ENCODE measurements at places on chromosomes 5 and 9.

GRCh38 chr9:86599561-86599960 lies 245.4 kb upstream of the TUT7 start:
- no peak for DNase-seq

- no peak for DNase-seq
Measured at GRCh38 chr5:127236254-127236653, 54.3 kb upstream of the MEGF10 start.

DNA sequence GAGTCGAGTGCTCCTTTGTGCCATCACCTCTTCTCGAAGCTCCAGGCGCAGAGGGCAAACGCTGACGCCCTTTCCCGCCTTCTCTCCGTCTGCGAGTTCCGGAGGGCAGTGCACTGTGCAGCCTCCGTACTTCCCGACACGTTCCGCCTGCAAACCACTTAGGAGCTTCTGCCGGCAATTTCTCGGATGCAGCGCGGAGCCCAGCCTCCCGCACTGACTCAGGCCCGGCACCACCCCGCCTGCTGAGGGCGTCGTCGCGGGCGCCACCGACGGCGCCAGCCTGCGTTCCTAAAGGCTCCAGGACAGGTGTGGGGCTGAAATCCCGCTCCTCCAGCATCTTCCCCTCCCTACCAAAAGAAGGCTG lies 9.3 kb upstream of the TRIM36 start:
- DNase-seq, result no peak

DNA sequence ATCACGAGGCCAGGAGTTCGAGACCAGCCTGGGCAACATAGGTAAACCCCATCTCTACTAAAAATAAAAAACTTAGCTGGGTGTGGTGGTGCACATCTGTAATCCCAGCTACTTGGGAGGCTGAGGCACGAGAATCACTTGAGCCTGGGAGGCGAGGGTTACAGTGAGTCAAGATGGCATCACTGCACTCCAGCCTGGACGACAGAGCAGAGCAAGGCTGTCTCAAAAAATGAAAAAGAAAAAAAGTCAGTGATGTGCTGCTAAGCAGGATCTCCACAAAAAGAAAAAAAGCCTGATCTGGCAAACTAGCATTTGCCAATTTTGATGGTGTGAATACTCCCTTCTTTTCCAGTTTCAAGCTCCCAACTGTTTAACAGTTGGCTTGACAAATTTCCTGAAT lies 21.9 kb downstream of the F2R start:
- DNase-seq, result no peak

DNA sequence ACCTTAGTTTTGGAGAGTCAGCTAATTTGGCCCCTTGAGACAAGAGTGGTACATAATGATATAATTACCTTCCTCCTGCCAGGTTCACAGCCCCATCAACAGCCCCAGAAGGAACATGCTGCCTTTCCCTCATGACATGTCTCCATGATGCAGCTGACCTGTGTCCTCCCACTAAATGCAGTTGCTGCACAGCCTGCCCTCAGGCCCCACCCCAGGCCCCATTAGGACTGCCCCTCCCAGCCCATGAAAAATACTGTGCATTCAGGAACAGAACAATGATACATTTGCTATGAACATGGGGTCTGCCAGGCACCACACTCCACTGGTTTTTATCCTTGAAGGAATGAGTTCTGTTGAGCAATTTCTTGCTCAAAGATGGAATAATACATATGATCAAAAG lies 176.4 kb downstream of the C5orf15 start:
- no peak for DNase-seq

GRCh38 chr9:134498814-134499166 lies 142.8 kb upstream of the COL5A1 start:
- no peak for DNase-seq

DNA sequence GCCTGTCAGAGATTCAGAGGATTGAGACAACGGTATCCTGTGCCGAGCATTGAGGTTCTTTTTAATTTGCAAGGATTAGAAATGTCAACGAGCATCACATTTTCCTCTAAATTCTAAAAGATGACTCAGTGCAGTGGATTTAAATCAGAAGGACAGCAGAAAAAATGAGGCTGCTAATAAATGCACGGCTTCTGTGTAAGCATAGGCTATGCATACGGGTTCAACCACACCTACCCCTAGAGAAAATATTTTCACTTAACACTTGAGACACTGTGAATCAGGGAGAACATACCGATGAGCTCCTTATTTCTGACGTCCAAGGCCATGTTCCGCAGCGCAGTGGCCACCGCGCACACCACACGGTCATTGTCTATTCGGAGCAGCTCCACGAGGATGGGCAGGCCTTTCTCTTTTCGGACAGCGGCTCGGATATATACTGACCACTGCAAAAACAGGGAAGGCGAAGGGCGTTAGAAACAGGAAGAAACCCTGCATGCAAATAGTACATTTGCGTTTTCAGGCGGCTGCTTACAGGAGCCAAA lies 321.4 kb upstream of the DAP start:
- DNase-seq, result no peak

DNA sequence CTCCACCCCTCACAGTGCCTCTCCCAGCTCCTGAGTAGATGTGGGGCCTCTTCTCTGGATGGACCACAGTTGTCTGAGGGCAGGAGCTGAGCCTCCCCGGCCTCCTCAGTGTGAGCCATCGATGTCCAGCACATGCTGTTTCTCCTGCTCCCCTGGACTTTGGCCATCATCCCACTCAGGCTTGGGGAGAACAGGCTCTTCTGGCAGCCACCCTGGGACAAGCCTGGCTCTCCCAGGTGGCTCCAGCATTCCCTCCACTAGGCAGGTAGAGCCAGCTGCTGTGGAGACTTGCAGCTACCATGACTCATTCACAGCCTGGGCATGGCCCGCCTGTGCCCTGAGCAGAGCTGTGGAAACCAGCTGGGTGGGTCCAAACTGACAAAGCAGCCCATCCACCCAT lies 77.0 kb downstream of the CSNK1A1 start:
- DNase-seq, result no peak

GRCh38 chr9:25716220-25716872 lies 38.1 kb upstream of the TUSC1 start:
- no peak for DNase-seq

- no peak for DNase-seq
Measured at GRCh38 chr9:35646153-35646532, 4.6 kb downstream of the SIT1 start.

- DNase-seq, result no peak
Measured at GRCh38 chr5:147972076-147972840, 65.9 kb upstream of the C5orf46 start.

DNA sequence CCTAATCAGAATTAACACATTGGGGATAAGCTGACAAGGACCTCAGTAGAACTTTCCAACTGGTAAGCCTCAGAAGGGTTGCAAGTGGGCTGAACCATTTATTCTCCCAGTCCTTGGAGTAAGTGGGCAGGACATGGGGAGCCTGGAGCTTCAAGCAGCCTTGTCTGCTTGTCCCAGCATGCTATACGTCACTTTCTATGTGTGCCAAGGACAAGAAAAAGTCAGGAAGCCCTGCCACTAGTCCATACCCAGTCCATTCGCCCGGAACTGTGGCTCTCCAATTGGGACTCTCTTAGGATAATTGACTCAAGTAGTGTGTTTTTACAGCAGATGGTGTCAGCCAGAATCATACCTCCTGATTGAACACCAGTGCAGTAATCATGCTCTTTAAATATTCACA lies 62.6 kb upstream of the FRRS1L start:
- DNase-seq, result no peak

DNA sequence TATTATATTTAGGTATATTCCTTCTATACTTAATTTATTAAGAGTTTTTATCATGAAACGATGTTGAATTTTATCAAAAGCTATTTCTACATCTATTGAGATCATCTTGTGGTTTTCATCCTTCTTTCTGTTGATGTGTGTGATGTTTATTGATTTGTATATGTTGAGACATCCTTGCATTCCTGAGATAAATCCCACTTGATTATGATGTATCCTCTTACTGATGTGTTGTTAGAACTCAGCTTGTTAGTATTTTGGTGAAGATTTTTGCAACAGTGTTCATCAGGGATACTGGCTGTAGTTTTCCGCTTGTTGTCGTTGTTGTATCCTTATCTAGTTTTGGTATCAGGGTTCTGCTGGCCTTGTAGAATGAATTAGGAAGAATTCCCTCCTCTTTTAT lies 213.6 kb downstream of the GDNF start:
- no peak for DNase-seq

All from suppressor macrophage treated with lipopolysaccharide for 4 hours (primary cell).